ENCODE measurements at places on chromosomes 12 and 14. TPM values are rescaled to one million over a fixed set of nuclear protein-coding genes. Genes with fewer than 3 reads are reported as not detected.

Gene KRT6C
- total RNA-seq = not detected

Gene FGF23
- not detected for total RNA-seq

Gene C12orf50
- 0.13 TPM for total RNA-seq

Gene MANSC4
- not detected for total RNA-seq

Gene JDP2
- total RNA-seq = 18.9 TPM

Gene G2E3
- 14.5 TPM for total RNA-seq

Gene EFS
- total RNA-seq = 6.3 TPM

Gene OR4Q2
- total RNA-seq = not detected

Gene CAPRIN2
- total RNA-seq = 64.3 TPM

Gene RASSF9
- total RNA-seq = 0.93 TPM

Gene CLEC2B
- total RNA-seq = 4.4 TPM

Gene FRMD6
- total RNA-seq = 140 TPM

Gene PTGER2
- total RNA-seq = 11.6 TPM

Gene TCL1B
- not detected for total RNA-seq

Gene ACSM4
- total RNA-seq = not detected

Gene OR6C2
- total RNA-seq = not detected

Gene POTEG
- total RNA-seq = not detected

Gene APOF
- total RNA-seq = not detected

Gene OVCH1
- total RNA-seq = 0.12 TPM

Gene NR1H4
- total RNA-seq = not detected

Gene FITM1
- 0.13 TPM for total RNA-seq

Gene C14orf39
- total RNA-seq = not detected

Gene ERBB3
- 3.6 TPM for total RNA-seq

Gene ALDH2
- 16.1 TPM for total RNA-seq

Gene LBHD2
- not detected for total RNA-seq

Gene ADSS1
- total RNA-seq = 5.5 TPM

Gene PIWIL1
- total RNA-seq = not detected

Gene AKAP5
- 0.31 TPM for total RNA-seq

Gene ZNF891
- total RNA-seq = 0.79 TPM

Gene PRH2
- total RNA-seq = not detected

Gene PTCSC3
- total RNA-seq = not detected

Gene TAS2R20
- 1.8 TPM for total RNA-seq

Gene IL26
- not detected for total RNA-seq

Gene ITGA7
- 51.5 TPM for total RNA-seq

Gene CSRP2
- total RNA-seq = 3.0 TPM
